ENCODE measurements at places on chromosomes 11 and 22. TPM values are rescaled to one million over a fixed set of nuclear protein-coding genes. Genes with fewer than 3 reads are reported as not detected.
A peak's percentile ranks its signal among the peaks of the same experiment; 100 is the strongest.

DNA sequence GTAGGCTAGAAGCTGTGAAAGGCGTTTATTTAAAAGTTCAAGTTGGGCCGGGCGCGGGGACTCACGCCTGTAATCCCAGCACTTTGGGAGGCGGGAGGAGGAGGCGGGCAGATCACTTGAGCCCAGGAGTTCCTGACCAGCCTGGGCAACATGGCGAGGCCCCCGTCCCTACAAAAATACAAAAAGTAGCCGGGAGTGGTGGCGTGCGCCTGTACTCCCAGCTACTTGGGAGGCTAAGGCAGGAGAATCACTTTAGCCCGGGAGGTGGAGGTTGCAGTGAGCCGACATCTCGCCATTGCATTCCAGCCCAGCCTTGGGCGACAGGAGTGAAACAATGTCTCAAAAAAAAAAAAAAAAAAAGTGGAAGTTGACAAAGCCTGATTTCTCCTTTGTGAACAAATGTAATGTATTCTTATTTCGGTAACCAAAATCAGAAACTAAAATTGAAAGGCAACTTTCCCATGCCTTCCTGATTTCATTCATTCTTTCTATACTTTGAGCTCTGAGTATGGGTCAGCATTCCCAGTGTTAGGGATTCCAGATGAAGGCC is 825 bp downstream of the PTPMT1 start:
- peak overlapping the region; percentile 82 for H3K27ac ChIP-seq
- no peaks in the 10 kb centered on the region for H3K27me3 ChIP-seq
- H3K4me3 ChIP-seq, result peak overlapping the region; percentile 97
- no peaks in the 10 kb centered on the region for H3K36me3 ChIP-seq
- no peak for DNase-seq

- no peaks in the 10 kb centered on the region for H3K27me3 ChIP-seq
- H3K4me3 ChIP-seq, result no peak overlapping the region
- H3K27ac ChIP-seq, result no peak overlapping the region
- no peaks in the 10 kb centered on the region for H3K36me3 ChIP-seq
Measured at GRCh38 chr22:33865996-33866395, 54.3 kb downstream of the LARGE1 start.

DNA sequence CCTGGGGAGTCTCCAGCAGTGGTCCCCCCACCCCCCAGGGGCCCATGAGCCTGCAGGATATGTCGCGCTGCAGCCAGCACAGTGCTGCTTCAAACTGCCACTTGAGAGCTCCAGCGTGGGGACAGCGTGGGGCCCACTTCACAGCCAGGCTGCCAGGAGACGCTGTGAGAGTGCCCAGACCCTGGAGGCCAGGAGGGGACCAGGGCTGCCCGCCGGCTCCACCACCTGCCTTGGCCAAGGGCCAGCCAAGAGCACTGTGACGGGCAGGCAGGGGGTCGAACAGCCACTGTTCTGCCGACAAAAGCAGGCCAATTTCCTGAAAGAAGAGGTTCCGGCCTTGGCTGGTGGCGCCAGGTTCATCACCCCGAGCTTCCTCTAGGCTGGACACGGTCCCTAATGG is 60.2 kb downstream of the FLRT1 start:
- no peak for DNase-seq
- H3K36me3 ChIP-seq, result no peaks in the 10 kb centered on the region
- H3K4me1 ChIP-seq, result no peaks in the 10 kb centered on the region
- no peaks in the 10 kb centered on the region for H3K27me3 ChIP-seq

DNA sequence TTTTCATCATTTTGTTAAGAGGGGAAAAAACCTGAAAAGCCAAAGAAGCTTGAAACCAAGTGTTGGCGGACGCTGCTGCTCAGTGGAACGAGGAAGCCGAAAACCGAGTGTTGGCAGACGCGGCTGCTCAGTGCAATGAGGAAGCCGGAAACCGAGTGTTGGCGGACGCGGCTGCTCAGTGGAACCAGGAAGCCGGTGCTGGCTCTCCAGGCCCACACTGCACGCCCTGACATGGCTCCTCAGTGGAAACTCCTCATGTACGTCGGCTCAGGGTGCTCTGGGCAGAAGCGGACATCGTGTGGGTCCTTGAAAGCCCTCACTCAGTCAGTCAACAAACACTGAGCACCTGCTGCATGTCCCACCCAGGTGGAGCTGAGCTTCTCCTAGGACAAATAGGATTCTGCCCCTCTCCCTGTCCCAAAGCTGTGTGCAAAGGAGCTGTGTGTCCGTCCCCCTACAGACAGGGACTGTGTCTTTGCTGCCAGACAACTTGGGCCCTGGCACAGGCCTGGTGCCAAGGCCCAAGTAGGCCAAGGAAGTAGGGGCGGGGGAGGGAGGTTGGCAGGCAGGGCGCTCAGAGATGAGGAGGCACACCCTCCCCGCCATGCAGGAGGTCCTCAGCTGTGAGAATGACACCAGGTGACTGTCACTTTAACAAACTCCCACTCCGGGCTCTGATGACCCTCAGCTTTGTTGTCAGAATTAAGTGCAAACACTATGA is 37.3 kb downstream of the PHF21B start:
- H3K4me3 ChIP-seq, result no peak overlapping the region
- H3K36me3 ChIP-seq, result no peaks in the 10 kb centered on the region
- H3K27ac ChIP-seq, result no peak overlapping the region
- no peak for DNase-seq
- peaks cover 2% of the 10 kb centered on the region for H3K27me3 ChIP-seq

- H3K4me3 ChIP-seq, result no peak overlapping the region
- no peaks in the 10 kb centered on the region for H3K36me3 ChIP-seq
- H3K27me3 ChIP-seq, result no peaks in the 10 kb centered on the region
- DNase-seq, result no peak
- peak overlapping the region; percentile 37 for H3K27ac ChIP-seq
Measured at GRCh38 chr11:34928268-34928959, 12.0 kb downstream of the PDHX start.

DNA sequence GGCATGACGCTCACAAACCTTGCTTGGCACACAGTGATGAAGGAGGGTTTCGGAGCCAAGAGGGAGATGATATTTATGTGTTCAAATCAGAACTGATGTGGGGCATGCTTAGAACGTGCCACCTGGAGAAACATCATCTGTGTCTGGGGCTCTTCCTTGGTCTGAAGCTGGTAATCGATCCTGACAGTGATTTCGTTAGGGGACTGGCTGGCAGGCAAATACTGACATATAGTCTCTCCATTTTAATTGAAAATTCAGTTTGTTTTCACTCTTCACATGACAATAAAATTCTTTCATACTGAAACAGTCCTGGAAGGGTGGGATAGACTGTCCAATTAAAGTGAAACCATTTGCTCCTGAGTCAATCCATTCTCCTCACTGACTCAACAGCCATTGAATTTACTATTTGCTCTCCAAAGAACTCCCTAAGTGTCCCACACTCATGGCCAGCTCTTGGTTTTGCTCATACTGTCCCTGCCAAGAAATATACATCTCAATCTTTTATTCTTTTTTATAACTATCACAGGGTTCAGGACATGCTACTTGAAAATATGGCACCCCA is 134.8 kb downstream of the TRPC6 start:
- no peaks in the 10 kb centered on the region for H3K36me3 ChIP-seq
- H3K4me3 ChIP-seq, result no peak overlapping the region
- no peak for DNase-seq

DNA sequence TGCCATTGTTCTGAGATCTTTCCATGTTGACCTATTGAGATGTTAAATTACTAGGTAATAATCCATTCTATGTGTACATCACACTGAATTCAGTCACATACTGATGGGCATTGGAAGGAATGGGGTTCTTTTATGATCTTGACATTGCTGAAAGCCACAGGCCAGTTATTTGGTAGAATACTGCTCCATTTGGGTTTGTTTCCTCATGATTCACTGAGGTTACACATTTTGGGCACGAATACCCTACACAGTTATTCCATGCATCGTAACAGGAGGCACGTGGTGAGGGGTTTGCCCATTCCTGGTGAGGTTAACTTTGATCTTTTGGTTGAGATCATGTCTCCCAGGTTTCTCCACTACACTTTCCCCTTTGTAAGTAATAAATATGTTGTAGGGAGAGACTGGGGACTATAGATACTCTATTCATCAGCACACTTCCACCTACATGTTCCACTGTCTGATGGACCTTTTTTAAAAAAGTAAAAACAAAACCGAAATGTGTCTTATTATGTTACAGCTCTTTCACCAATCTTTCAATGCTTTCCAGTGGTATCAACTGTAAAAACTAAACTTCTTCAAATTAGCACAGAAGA is 12.0 kb upstream of the FOLR1 start:
- 0 out of 2 replicates have a peak, but pooled peaks cover 1% of the 10 kb centered on the region for H3K36me3 ChIP-seq
- DNase-seq, result no peak
- peak overlapping the region; percentile 40 for H3K27ac ChIP-seq
- H3K4me1 ChIP-seq, result peaks cover 24% of the 10 kb centered on the region

Gene OR51E2
- not detected for total RNA-seq

GRCh38 chr11:10208131-10208575 is 85.9 kb downstream of the SBF2 start:
- H3K4me3 ChIP-seq, result no peak overlapping the region
- H3K4me1 ChIP-seq, result no peaks in the 10 kb centered on the region
- H3K27ac ChIP-seq, result no peak overlapping the region

DNA sequence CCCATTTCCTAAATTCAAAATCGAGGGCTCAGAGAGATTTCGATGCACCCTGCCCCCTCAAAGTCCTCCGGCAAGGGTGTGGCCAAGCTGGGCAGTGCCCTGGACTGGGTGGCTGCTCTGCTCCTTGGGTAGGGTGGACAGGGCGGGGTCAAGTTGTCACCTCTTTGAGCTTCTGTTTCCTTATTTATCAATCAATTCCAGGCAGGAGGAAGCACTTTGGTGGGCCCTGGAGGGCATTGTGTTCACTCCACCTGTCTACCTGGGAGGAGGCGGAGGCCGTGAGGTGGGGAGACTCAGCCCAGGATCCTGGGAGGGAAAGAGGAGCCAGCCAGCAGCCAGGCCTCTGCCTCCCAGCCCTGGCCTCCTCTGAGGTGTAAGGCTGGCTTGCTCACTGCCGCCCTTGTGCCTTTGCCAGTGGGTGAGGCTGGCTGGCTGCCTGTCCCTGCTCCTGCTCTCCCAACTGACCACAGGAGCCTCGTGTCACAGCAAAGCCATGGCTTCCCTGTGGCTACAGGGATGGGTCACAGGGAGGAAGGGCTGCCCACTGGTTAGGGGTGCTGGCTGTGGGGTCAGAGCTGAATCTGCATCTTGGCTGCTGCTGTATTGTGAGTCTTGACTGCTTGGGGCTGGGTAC is 25.5 kb upstream of the SHISAL1 start:
- H3K27me3 ChIP-seq, result no peaks in the 10 kb centered on the region
- no peaks in the 10 kb centered on the region for H3K36me3 ChIP-seq
- no peak overlapping the region for H3K4me3 ChIP-seq
- H3K27ac ChIP-seq, result no peak overlapping the region
- DNase-seq, result no peak
- peaks cover 34% of the 10 kb centered on the region for H3K4me1 ChIP-seq

Gene GGT5
- total RNA-seq, result 0.51 TPM

GRCh38 chr22:37484480-37485394 is 1.4 kb downstream of the MFNG start:
- H3K4me1 ChIP-seq, result peaks cover 14% of the 10 kb centered on the region
- no peak overlapping the region for H3K4me3 ChIP-seq
- no peak overlapping the region for H3K27ac ChIP-seq
- DNase-seq, result no peak

DNA sequence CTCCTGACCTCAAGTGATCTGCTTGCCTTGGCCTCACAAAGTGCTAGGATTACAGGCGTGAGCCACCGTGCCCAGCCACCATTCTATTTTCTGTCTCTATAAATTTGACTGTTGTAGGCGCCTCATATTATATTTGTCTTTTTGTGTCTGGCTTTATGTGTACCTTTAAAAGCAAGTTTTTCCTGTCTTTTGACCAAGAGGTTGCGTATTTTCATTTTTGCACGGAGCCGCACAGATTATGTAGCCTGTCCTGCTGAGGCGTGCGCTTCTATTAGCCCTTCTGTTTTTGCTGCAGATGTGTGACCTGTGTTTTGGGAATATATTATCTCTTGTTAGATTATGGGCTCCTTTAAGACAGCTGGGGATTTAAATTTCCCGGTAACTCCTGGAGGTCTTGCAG is 40.4 kb upstream of the WEE1 start:
- peaks cover 1% of the 10 kb centered on the region for H3K36me3 ChIP-seq
- no peak overlapping the region for H3K4me3 ChIP-seq
- no peaks in the 10 kb centered on the region for H3K27me3 ChIP-seq

GRCh38 chr11:19508165-19508564 is 204.5 kb upstream of the NAV2 start:
- H3K27me3 ChIP-seq, result no peaks in the 10 kb centered on the region
- no peaks in the 10 kb centered on the region for H3K36me3 ChIP-seq
- peak overlapping the region; percentile 40 for H3K27ac ChIP-seq
- H3K4me1 ChIP-seq, result peaks cover 36% of the 10 kb centered on the region
- peak; percentile 77 for DNase-seq

DNA sequence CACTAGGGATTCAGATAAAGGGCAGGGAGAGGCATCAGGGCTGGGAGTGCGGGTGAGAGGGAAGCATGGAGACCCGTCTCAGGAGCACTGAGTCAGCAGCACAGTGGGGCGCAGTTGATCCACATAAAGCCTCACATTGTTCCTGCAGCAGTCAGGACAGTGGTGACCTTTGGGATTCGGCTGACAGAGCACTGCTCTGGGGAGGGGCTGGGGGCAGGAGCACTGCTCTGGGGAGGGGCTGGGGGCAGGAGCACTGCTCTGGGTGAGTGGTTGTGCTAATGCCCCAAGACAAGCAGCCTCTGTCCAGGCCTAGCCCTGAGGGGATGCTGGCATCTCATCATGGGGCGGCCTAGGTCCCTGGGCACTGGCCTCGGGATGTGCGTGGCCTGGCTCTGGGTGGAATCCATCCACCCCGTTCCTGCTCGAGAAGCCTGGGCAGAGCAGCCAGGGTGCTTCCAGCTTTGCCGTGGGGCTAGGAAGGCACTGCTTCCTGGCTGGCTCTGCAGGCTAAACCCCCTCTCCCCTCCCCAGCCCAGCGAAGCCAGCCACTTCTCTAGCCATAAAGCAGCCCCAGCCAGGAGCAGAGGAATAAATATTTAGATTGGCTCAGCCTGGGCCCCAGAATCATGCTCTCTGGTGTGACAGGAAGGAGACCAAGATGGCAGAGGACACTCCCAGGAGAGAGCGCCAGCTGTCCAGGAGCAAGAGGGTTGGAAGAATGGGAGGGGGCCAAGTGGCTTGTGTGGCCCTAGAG is 7.3 kb downstream of the OAF start:
- peaks cover 4% of the 10 kb centered on the region for H3K36me3 ChIP-seq
- no peak overlapping the region for H3K27ac ChIP-seq
- H3K27me3 ChIP-seq, result no peaks in the 10 kb centered on the region
- peaks cover 13% of the 10 kb centered on the region for H3K4me1 ChIP-seq
- H3K4me3 ChIP-seq, result no peak overlapping the region

DNA sequence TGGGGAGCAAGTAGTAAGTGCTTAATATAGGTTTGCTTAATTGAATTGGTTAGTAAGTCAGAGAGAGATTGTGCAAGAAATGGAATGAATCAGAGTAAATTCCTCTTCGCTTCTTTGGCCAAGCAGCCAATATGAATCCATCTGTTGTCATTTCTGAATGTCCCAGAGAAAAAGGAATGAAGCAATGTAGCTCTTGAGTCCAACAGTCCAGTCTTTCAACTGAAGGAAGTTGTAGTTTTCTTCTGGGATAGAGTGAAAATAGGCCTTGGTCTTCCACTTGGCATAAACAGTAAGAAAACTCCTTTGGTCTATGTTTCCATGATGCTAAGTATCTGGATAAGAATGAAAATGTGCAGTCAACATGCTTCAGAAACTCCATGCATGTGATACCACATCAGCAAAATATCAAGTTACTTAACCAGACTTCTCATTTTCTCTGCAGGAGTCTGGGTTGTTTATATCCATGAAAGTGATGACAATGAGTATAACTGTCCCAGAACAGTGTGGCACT is 1.8 kb upstream of the FIBIN start:
- H3K27ac ChIP-seq, result no peak overlapping the region
- H3K4me1 ChIP-seq, result no peaks in the 10 kb centered on the region
- H3K4me3 ChIP-seq, result no peak overlapping the region
- no peaks in the 10 kb centered on the region for H3K36me3 ChIP-seq
- DNase-seq, result no peak

Data from Caco-2 (cell line).